ENCODE measurements at places on chromosomes 13 and 19.

GRCh38 chr13:24858953-24859352 is 95.0 kb downstream of the RNF17 start:
- DNase-seq, result no peak

DNA sequence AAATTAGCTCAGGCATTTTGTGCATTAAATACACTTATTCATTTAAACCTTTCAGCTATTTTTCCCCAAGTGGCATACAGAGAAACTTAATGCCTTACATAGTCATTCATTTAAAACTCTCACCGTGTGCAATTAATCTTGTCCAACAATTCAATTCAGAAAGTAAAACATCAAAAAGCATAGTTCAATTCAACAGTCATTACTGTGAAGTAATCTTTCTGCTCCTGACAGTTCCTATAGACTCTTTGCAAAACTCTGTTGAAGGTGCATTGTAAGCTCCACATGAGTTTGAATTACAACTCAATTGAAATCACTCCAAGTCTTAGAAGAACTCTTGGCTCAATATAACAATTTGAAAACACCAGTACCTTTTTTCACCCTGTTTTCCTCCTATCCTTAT is 228.3 kb downstream of the DACH1 start:
- DNase-seq, result no peak

DNA sequence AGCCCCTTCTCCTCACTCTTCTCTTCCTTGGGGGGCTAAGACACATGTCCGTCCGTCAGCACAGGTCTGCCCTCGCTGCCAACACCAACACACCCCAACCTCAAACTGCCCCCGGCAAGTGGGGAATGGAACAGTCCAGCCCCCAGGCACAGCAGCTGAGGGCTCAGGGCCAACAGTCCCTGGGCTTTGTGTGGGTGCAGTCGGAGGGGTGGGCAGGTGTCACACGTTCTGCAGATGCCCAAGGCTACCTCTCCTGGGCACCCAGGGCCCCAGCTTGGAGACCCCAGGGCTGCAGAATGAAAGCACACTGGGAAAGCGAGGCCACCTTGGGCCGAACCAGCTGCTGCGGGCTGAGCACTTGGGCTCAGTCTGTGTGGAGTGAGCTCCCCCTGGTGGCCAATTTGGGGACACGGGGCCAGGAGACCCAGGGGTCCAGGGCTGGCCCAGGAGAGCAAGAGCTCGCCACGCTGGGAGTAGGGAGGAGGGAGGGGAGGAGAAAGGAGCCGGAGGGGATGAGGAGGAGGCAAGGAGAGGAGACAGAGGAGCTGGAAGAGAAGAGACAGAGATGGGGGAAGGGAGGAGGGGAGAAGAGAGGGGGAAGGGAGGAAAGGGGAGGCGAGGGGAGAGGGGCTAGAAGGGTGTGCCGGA is 14.0 kb upstream of the ATP8B3 start:
- DNase-seq, result peak; percentile 36

DNA sequence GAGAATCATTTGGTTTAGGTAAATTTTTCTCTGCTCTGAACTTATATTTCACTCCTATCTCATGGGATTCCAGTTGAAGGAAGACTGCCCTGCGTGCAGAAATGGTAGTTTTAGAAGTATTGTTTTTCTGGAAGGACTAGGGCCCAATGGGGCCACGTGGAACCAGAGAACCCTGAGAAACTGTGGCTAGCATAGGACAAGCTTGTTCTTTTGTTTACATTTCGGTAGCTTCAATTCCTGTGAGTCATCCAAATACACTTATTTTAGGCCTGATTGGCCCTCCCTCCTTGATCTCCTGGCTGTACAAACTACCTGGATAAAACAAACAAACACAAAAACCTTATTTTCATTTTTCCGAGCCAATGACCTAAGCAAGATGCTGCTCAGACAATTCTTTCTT is 124.0 kb downstream of the ITGBL1 start:
- DNase-seq, result no peak

GRCh38 chr19:49413348-49413747 is 9.9 kb downstream of the PTH2 start:
- no peak for DNase-seq

DNA sequence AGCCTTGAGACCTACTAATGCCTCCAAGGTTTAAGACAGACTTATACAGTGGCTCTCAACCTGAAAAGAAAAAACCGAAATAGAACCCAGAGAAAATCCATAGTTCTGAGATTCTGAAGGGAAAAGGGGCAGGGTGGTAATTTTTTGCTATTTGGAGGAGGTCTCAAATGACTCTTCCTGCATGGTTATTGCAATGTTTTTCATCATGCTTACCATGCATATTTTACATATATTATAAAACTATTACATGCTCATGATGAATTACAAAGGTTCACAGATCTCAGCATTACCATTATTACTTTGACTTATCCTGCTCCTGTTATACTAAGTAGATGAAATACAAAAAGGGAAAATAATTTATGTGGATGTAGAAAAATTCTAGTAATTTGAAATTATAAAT is 47.6 kb downstream of the N4BP2L2 start:
- no peak for DNase-seq

- no peak for DNase-seq
Measured at GRCh38 chr19:48553676-48554384, 1.9 kb downstream of the SULT2B1 start.

DNA sequence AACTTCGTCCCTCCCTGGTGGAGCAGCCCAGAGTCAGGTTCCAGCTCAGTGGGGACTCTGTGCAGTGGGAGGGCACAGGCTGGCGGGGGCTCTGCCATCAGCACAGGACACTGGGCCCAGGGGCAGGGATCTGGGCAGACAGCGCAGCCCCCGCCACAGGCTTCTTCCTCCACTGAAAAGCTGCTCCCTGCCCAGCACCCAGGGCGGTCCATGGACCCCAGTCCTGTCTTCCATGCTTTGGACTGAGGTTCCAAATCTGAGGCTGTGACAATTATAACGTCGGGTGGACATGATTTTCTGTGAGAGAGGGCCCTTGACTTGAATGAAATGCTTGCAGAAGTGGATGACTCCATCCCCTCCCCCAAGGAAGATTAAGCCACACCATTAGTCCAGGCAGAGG is 21.2 kb upstream of the NCCRP1 start:
- DNase-seq, result no peak

GRCh38 chr13:99813336-99814095 is 158.1 kb downstream of the ZIC5 start:
- DNase-seq, result no peak

DNA sequence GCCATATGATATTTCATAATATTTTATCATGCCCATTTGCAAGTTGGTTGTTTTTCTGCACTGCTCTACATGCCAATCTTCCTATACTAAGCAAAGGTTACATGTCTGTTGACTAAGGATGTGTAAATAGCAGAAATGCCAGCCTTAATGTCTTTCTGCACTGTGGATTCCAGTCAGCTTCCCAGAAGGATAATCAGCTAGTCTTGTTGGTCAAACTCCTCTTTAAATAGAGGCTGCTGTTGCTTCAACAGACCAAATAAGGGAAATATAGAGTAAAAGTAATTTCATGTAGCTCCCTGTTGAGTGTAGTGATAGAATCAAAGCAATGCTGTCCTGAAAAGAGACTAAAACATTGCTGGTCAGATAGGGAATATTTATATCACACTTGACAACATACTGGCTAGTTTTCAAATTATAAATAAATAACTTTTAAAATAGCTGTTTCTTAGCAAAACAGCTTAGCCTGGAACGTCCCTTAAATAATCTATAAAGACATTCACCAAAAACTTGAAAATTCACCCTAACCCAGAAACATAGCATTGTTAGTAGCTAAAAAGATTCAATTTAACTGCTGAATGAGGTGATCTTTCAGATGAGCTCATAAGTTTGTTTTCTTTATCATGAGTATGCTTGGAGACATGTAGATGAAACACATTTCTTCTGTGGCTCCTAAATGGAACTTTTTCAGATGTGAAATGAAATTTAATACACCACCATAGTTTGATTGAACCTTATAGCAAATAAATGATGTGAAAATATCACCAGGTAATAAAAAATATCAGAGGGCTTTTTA is 56.6 kb downstream of the FRY start:
- DNase-seq, result no peak

- peak; percentile 10 for DNase-seq
Measured at GRCh38 chr19:52748336-52748950, 13.6 kb upstream of the ZNF611 start.

- no peak for DNase-seq
Measured at GRCh38 chr19:35618857-35619256, 6.3 kb downstream of the HAUS5 start.

GRCh38 chr13:24097667-24098066 is 62.9 kb upstream of the SPATA13 start:
- no peak for DNase-seq

- DNase-seq, result no peak
Measured at GRCh38 chr13:27341616-27342015, 71.0 kb downstream of the RASL11A start.

- no peak for DNase-seq
Measured at GRCh38 chr13:38960175-38960574, 30.5 kb downstream of the STOML3 start.

DNA sequence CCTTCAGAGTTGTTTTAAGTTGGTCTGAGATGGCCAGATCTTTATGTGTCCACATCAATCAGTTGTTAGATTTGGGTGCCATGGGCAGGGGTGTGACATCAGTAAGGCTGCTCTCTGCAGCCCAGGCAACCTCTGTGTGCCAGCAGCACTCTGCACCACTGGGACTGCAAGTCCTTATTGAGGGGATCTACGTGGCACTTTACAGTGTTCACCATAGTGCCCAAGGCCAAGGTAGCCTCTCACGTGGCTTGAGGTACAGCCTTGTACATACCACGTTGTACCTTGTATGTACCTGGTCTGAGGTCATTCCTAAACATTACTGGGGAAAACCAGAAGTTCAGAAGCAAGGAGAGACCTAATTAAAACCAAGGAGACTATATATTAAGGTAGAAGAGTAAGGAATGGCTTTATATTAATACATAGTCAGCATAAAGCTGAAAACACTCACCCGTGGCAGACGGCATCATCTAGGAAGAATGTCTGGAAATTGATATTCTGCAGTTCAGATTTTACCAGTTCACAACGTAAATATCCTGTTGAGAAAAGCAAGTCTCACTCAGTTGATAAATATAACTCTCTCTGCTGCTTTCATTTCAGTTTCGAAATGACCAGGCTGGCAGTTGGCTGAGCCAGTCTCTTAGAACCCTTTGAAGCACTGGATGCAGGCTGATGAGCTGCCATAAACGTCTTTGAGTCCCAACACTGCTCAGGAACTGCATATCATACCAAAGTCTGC is 128.8 kb downstream of the ZDHHC20 start:
- DNase-seq, result no peak

GRCh38 chr13:36313047-36313969 is 15.7 kb upstream of the CCDC169 start:
- no peak for DNase-seq

- no peak for DNase-seq
Measured at GRCh38 chr13:21055511-21056045, 5.8 kb downstream of the LATS2 start.

DNA sequence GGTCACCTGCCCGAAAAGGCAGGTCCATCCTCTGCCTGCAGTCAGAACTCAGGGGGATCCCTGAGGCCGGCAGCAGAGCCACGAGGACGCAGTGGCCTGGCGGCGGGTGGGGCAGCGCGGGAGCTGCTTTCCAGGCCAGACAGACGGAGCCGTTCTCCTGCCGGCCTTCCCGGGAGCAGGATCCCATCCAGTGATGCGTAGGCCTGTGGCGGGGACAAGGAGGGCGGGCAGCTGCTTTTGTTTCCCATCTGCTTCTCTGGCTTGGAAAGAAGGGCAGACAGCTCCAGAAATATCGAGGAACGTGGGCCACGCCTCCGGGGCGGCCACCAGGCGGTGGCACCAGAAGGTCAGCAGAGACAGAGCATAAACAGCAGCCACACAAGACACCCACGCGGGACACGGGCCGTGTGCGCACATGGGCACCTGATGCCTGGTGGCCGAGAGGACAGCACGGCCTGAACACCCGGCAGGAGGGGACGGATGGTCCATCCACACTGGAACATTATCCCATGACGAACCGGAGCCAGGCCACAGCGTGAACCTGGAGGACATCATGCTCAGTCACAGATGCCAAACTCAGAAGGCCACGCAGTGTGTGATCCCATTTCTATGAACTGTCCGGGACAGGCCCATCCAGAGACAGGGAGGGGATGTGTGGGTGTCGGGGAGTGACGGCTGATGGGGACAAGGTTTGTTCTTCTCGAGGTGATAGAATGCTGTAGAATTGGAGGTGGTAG is 13.9 kb upstream of the MKNK2 start:
- no peak for DNase-seq

- no peak for DNase-seq
Measured at GRCh38 chr13:88919970-88920628, 1248.9 kb downstream of the SLITRK5 start.

DNA sequence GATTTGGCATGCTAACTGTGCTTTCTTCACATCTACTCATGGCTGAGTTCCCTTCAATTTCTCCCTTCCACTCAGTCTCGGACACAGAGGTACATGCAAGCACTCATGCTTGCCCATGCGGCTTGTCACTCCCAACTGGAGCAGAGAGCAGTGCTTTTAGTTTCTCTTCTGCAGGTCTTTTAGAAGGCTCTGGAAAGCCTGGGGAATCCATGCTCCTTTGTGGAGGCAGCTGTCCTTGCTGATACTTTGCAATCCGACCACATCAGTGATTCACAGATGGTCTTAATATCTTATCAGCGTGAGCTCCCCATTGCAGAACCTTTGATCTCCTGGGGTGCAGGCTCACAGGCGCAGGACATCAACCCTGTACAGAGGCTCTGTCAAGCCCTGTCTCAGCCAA is 203.9 kb downstream of the COL4A1 start:
- no peak for DNase-seq

DNA sequence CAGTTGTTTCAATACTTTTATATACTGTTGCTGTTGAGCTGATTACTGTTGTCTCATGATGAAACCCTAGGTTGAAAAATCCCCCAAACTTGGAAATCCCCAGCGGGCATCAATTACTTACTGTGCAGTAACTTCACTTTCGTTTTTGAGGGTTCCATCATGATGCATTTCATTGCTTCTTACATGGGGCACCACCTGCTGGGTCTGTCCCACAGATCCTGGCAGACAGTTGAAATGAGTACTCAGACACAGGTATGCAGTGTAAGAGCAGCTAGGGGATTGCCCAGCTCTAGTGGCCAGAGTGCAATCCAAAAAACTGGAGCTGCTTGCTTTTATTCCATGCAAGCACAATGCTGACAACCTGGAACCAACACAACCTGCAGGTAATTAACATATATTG is 132.5 kb upstream of the ZNF91 start:
- DNase-seq, result no peak

- DNase-seq, result peak; percentile 43
Measured at GRCh38 chr19:3360421-3361383, 5.7 kb upstream of the NFIC start.

- no peak for DNase-seq
Measured at GRCh38 chr13:28049880-28050875, 50.2 kb downstream of the FLT3 start.

GRCh38 chr13:65508745-65509144 is 1721.4 kb downstream of the PCDH9 start:
- no peak for DNase-seq

Measured in bone marrow (tissue), 2 donors.